ENCODE measurements at places on chromosomes 12 and 14. TPM values are rescaled to one million over a fixed set of nuclear protein-coding genes. Genes with fewer than 3 reads are reported as not detected.
A peak's percentile ranks its signal among the peaks of the same experiment; 100 is the strongest.

FITM1 gene
- not detected for total RNA-seq

RFLNA gene
- total RNA-seq: 1.2 TPM

OTUB2 gene
- total RNA-seq: 6.3 TPM

WNT1 gene
- total RNA-seq: not detected

POTEM gene
- not detected for total RNA-seq

KRT77 gene
- not detected for total RNA-seq

TBPL2 gene
- not detected for total RNA-seq

DNA sequence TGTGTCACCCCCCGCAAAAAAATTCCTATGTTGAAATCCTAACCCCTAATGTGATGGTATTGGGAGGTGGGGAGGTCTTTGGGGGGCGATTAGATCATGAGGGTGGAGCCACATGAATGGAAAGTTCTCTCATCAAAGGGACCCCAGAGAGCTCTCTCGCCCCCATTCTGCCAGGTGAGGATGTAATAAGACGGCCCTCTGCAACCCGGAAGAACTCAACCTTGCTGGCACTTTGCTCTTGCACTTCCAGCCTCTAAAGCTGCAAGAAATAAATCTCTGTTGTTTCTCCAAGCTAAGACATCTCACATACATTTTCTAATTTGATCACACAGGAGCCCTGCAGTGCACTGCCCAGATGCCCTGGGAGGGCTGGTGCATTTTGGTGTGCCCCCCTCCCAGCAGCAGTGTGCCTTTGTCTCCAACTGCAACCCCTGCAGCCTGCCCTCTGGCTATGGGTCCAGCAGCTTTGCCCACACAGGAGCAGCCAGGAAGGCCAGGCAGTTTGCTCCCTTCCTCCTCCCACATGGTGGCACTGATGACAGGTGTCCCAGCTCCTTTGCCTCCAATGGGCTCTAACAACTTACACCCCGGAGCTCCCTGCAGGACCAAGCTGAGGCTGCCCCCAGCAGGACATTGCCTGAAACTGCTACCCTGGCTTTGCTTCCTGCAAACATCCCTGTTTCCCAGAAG lies 59.3 kb downstream of the C14orf132 start:
- H3K27me3 ChIP-seq: no peaks in the 10 kb centered on the region

GRCh38 chr12:45601888-45602287 lies 127.6 kb upstream of the ARID2 start:
- DNase-seq: no peak
- H3K27me3 ChIP-seq: peaks cover 9% of the 10 kb centered on the region
- H3K4me1 ChIP-seq: no peaks in the 10 kb centered on the region
- no peaks in the 10 kb centered on the region for H3K36me3 ChIP-seq

DNA sequence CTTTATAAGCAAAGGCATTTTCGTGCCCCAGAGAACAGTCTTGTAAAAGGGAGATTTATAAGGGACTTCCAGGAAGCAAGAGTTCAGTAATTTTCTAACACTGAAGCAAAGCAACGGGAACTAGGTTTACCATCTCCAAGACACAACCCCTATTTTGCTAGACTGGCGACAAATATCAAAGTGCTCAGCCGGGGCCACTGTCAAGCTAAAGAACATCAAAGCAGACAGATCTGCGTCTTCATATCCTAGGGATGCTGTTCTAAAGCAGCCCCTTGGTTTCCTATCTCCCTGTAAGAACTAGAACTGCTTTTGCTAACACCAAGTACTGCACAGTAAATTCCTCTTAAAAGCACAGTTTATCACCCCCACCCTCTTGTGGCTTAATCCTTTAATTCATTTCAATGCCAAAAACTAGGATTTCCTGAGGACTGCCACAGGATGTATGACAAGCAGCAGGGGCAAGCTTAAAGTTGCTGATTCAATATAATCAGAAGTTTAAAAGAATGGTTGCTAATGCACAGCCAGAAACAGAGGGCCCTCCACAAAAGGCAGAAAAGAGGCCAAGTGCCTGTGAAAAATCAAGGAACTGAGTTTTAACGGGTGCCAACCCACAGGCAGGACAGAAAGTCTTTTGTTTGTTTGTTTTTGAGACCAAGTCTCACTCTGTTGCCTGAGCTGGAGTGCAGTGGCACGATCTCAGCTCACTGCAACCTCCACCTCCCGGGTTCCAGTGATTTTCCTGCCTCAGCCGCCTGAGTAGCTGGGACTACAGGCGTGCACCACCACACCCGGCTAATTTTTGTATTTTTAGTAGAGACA lies 44.0 kb upstream of the ISM2 start:
- H3K36me3 ChIP-seq: peaks cover 4% of the 10 kb centered on the region
- no peak for DNase-seq
- no peak overlapping the region for H3K27ac ChIP-seq
- peaks cover 3% of the 10 kb centered on the region for H3K4me1 ChIP-seq

DNA sequence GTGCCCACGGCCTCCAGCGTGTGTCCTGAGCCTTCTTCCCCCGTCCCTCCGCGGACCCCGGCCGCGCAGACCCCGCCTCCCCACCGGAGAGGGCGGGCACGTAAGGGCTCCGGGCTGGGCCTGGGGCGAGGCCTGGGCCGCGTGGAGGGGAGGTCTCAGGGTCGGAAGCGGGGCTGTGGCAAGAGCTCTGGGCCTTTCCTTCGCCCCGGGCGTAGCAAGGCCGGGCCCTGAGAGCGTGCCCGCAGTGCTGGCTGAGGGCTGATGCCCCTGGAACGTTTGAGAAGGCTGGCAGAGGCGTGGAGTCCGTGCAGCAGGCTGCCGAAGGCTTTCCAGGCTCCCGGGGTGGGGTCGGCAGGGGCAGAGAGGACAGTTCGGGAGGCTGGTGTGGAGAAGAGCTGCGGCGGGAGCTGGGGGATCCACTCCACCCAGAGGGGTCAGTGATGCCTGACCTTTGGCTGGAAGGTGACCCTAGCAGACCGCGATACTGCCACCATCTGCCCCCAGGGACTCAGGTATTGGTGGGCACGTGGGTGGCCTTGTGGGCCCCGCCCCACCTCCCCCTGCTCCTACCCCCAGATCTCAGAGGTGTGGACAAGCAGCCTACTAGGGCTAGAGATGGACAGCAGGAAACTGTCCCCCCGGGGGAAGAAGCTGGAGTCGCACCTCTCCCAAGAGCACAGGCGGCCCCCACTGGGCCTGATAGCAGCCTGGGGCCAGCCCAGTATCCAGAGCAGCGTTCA lies 558 bp downstream of the TEX22 start:
- no peaks in the 10 kb centered on the region for H3K4me1 ChIP-seq
- no peaks in the 10 kb centered on the region for H3K27me3 ChIP-seq
- peaks cover 23% of the 10 kb centered on the region for H3K36me3 ChIP-seq
- no peak for DNase-seq

- no peak overlapping the region for H3K4me3 ChIP-seq
- no peaks in the 10 kb centered on the region for H3K27me3 ChIP-seq
- H3K36me3 ChIP-seq: peaks cover 55% of the 10 kb centered on the region
- H3K27ac ChIP-seq: no peak overlapping the region
- DNase-seq: peak; percentile 86
- H3K4me1 ChIP-seq: no peaks in the 10 kb centered on the region
These were observed 9.1 kb downstream of the NEMP1 start for GRCh38 chr12:57069523-57069922.

DNA sequence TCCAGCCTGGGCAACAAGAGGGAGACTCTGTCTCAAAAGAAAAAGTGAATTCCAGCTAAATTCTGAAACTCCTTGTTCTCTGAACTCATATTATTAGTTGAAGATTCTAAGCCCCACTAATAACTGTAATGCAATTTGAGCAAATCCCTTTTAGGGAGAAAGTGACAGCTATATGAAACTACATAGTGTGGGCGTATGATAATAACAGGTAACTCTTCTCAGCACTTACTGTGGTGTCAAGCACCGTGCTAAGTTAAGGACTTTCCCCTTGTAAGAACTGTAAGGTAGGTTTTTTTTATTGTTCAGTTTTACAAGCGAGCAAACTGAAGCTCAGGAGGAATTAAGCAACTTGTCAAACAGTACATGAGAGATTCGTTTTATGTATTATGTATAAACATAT lies 5.4 kb downstream of the ANKRD13A start:
- H3K36me3 ChIP-seq: peaks cover 23% of the 10 kb centered on the region
- H3K27ac ChIP-seq: no peak overlapping the region
- no peaks in the 10 kb centered on the region for H3K27me3 ChIP-seq
- no peaks in the 10 kb centered on the region for H3K4me1 ChIP-seq
- no peak overlapping the region for H3K4me3 ChIP-seq

GRCh38 chr14:82951171-82951570 lies 1417.5 kb upstream of the SEL1L start:
- no peak overlapping the region for H3K27ac ChIP-seq

DNA sequence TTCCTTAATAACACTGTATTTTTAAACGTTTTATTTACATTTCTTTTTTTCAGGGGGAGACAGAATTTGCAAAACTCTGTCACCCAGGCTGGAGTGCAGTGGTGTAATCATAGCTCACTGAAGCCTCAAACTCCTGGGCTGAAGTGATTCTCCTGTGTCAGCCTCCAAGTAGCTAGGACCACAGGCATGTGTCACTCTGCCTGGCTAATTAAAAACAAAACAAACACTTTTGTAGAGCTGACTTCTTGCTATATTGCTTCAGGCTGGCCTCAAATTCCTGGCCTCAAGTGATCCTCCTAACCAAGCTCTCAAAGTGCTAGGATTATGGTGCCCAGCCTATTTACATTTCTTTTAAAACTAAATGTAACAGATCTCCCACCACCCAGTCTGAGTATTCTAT lies 12.7 kb downstream of the CPSF6 start:
- H3K27ac ChIP-seq: no peak overlapping the region
- no peaks in the 10 kb centered on the region for H3K4me1 ChIP-seq
- H3K36me3 ChIP-seq: peaks cover 82% of the 10 kb centered on the region
- H3K4me3 ChIP-seq: no peak overlapping the region
- no peaks in the 10 kb centered on the region for H3K27me3 ChIP-seq
- DNase-seq: no peak

DNA sequence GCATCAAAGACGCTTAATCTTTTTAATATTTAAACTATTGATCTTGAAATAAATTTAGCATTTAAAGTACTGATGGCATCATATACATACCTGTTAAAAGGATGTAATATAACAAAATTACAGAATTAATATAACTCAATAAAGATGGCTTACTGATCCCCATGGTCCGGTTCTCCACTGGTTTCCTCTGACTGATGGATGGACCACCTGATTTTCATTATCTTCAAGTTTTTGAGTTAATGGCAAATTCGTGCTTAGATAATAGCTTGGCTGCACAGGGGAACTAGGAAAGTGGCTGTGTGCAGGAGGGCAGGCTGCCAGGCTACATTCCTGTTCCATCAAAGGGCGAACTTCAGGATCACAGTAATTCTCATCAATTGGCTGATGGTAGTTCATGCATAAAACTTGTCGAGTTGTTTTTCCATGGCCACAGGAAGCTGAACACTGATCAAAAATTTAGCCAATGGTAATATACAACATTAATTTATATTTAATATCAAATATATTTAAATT lies 123.9 kb downstream of the ADAMTS20 start:
- H3K4me3 ChIP-seq: no peak overlapping the region
- H3K4me1 ChIP-seq: no peaks in the 10 kb centered on the region
- no peak overlapping the region for H3K27ac ChIP-seq
- no peak for DNase-seq

DNA sequence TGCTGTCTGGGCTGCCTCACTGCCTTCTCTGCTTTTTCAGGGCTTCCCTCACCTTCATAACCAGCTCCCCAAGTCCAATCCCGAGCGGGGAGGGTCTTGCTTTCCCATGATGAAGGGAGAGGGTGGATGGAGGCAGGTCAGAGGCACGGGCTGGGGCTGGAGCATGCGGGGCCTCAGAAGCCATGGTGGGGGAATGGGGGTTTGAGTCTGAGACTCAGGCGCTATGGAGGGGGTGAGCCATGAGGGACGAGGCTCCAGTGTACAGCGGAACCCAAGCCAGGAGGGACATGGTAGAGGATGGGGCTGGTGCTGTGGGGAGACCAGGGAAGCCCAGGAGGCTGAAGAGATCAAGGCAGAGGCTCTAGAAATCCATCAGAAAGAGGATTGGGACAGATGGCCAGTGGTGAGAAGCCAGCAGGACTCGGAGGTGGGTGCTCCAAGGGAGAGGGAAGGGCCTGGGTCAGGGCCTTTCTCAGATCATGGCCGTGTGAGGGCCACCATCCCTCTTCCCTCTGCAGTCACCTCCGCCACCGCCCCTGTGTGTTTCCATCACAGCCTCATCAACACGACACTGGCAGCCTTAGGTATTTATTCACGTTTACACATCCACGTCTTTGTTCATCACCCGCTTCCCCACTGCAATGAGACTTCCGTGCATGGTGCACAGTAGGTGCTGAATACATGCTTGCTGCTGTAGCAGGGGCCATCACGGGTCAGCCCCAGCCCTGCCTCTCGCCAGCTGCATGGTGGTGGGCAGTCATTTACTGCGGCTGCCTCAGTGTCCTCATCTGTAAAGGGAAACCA lies 144.7 kb downstream of the ADGRD1 start:
- DNase-seq: peak; percentile 35
- H3K4me3 ChIP-seq: no peak overlapping the region
- no peaks in the 10 kb centered on the region for H3K27me3 ChIP-seq
- no peak overlapping the region for H3K27ac ChIP-seq
- H3K4me1 ChIP-seq: no peaks in the 10 kb centered on the region

DNA sequence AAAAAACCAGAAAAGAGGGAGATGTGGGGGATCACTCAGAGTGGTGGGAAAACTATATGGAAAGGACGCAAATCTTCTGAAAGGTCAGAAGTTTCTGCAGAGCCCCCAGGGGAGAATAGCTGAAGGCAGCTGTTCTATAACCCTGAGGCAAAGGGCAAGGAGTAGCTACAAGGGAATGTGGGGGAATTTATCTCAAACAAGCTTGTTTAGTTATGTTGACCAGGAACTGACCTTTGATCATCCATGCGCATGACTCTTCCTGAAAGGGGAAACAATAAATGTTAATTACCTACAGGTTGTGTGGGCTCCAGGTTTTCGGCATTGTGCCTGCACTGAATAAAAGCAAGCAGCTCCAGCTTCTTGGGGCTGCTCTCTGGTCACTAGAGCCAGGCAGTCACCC lies 968.5 kb downstream of the AACS start:
- H3K27me3 ChIP-seq: no peaks in the 10 kb centered on the region
- no peaks in the 10 kb centered on the region for H3K36me3 ChIP-seq
- H3K27ac ChIP-seq: no peak overlapping the region
- no peaks in the 10 kb centered on the region for H3K4me1 ChIP-seq
- no peak overlapping the region for H3K4me3 ChIP-seq

Measured in endodermal cell (in vitro differentiated cells).